SK-N-DZ (cell line): ENCODE measurements at places on chromosomes 6 and 20.

DNA sequence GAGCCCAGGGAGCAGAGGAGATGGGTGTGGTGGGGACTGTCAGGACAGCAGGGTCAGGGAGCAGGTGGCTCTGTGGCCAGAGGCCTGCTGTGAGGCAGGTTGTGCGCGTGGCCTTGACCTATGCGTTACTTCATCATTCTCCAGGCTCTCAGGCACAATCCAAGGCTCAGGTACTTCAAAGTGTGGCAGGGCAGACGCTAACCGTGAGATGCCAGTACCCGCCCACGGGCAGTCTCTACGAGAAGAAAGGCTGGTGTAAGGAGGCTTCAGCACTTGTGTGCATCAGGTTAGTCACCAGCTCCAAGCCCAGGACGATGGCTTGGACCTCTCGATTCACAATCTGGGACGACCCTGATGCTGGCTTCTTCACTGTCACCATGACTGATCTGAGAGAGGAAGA is 535 bp downstream of the NCR2 start:
- no peak for DNase-seq

- no peak for DNase-seq
Observed at GRCh38 chr6:11271228-11272020, 39.0 kb upstream of the NEDD9 start.

DNA sequence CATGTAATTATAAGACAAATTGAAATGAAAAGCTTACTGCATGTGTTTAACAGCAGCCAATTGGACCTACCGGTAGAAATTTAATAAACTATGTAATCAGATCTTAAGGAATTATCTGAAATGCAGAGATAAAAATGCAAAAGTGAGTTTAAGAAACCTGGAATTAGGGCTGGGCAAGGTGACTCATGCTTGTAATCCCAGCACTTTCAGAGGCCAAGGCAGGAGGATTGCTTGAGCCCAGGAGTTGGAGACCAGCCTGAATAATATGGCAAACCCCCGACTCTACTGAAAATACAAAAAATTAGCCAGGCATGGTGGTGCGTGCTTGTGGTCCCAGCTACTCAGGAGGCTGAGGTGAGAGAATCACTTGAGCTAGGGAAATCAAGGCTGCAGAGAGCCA is 74.1 kb downstream of the HFE start:
- DNase-seq, result no peak

GRCh38 chr6:99613409-99613704 is 6.7 kb downstream of the PRDM13 start:
- peak; percentile 62 for DNase-seq

DNA sequence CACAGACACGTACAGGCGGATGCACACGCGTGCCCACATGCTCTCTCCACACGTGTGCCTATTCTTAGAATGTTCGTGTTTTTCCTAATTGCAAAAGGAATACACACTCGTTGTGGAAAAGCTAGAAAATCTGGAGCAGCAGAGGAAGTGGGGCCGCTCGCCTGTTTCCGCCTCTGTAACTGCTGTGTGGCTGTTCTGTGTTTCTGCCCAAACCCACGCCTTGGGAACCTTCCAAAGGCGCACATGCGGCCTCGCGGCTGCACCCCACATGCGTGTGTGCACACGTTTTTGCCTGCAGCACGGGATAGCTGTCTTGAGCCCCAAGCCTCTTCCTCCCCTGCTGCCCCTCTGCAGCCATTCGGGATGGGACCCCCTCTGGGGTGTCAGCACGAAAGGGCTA is 12.2 kb downstream of the SLC17A9 start:
- DNase-seq, result no peak

DNA sequence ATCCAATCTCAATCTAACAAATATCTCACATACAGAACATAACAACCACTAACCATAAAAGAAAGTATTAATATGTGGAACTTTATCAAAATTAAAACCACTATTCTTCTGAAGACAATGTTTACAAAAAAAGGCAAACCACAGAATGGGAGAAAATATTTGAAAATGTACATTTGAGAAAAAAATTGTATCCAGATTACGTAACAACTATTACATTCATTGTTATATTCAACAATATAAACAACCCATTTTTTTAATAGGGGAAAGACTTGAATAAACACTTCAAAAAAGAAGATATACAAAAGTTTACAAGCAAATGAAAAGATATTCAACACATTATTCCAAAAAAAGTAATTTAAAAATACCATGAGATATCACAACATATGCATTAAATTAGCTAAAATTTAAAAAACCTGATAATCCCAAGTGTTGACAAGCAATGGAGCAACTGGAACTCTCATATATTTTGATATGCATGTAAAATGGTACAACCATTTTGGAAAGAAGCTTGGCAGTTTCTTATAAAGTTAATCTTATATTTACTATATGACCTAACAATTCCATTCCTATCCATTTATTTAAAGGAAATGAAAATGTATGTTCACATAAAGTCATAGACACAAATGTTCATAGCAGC is 124.3 kb upstream of the CDYL start:
- no peak for DNase-seq

- no peak for DNase-seq
Observed at GRCh38 chr6:163207431-163208383, 206.8 kb upstream of the QKI start.

GRCh38 chr20:57509665-57510237 is 15.2 kb downstream of the CTCFL start:
- peak; percentile 29 for DNase-seq

GRCh38 chr20:31236953-31237352 is 20.5 kb upstream of the DEFB115 start:
- no peak for DNase-seq

DNA sequence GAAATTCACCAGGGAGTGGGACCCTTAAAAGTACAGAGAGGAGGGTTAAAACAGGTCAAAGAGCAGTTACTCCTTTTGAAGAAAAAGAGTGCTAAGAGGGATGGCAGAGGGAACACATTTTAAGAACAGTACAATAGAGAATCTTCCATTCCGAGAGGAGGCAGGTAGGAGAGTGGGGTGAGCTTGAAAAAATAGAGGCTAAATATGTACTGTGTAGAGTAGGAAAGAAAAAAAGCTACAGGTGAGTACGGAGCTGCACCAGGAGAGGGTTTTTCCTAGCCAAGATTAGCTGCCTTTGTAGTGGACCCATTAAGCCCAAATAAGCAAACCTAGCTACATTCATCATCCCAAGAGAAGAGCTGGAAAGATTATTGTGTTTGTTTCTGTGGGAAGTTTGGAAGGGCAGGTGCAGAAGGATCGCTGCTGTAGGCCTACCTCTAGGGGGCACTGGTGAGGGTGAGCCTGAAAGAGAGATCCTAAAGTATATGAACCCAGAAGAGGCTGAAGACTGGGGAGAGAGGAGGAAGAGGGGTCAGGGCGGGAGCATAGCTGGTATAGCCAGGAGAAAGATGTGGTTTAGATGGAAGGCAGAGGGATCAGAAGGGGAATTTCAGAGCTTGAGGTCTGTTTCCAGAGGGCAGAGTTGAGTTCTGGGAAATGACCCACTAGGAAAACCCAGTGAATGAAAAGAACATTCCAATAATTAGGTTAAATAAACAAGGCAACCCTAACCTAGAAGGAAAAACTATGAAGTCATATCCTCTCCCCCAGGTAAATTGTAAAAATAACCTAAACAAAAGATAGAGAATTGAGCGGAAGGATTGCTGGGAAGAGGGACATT is 50.2 kb upstream of the HINT3 start:
- peak; percentile 15 for DNase-seq

DNA sequence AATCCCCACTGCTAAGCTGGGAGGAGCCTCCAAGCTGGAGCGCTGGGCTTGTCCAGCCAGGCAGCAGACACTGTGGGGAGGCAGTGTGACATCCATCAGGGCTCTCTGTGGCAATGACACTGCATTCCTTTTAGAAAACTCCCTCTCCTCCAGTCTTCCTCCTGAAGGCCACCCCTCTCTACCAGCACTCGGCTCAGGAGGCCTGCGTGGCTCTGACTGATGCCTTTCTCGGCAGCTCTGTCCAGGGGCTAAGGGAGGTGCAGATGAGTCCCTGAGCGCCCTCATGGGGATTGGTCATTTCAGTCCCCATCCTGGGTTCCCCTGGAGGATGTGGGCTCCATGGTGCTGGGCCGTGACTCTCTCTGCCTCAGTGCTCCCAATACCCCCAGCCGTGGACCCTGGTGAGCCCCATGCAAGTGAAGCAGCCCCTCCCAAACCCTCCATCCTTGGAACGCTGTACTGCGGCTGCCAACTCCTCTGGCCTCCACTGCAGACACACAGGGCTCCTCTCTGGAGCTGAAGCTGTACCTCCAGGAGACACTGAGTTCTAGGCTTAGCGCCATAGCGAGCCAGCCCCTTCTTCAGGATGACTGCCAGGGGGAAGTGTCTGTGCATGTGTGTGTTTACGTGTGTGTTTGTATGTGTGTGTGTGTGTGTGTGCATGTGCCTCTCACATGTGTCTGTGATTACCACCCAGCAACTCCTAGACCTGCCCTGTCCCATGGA is 209.6 kb downstream of the ERMARD start:
- DNase-seq, result no peak

- no peak for DNase-seq
Observed at GRCh38 chr6:167679122-167679736, 147.5 kb upstream of the AFDN start.

DNA sequence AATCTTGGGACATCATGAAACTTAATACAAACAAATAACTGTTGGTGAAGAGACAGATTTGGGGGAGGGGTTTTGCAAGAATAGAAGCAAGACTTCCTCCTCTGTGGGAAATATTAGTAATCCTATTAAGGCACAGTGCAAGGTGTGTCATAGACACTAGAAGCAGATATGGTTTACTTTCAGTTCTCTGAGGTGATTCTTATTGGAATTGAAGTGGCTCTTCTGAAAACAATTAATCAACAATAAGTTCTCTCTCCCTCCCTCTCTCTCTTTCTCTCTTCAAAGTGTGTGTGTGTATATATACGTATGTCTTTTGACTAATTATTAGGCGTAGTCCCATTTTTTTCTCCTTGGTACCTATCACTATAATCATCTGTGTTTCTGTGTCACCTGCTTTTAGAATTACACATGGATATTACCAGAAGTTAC is 99.8 kb downstream of the HIVEP2 start:
- DNase-seq, result no peak

DNA sequence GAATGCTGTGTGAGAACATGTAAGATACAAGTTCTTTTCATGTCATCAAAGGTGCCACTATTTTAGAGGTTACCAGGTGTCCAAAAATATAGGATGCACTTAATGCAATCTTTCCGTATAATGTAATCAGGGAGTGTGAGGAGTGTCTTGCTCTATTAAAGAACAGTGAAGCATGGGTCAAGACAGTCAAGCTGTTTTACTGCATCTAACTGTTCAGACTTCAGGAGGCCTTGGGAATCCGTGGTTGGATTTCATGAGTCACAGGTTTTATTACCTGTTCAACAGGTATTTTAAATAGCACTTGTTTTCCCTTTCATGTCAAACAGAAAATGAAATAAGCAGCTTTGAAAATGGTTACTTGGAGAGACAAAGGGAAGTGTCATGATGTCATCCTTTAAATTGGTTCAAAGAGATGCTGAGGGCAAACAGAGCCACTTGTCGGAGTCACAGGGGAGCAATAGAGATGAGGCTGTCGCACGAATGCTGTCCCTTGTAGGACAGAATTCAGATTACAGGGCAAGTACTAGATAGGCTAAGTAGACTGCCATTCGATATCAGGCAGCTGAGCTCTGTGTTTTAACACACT is 621.5 kb downstream of the QKI start:
- no peak for DNase-seq

- no peak for DNase-seq
Observed at GRCh38 chr6:10643201-10643651, 51.2 kb downstream of the C6orf52 start.

- no peak for DNase-seq
Observed at GRCh38 chr6:135888818-135889217, 37.3 kb downstream of the PDE7B start.

- DNase-seq, result no peak
Observed at GRCh38 chr6:52407467-52407866, 12.7 kb upstream of the EFHC1 start.

- DNase-seq, result no peak
Observed at GRCh38 chr6:91337967-91338366, 751.1 kb upstream of the MAP3K7 start.

DNA sequence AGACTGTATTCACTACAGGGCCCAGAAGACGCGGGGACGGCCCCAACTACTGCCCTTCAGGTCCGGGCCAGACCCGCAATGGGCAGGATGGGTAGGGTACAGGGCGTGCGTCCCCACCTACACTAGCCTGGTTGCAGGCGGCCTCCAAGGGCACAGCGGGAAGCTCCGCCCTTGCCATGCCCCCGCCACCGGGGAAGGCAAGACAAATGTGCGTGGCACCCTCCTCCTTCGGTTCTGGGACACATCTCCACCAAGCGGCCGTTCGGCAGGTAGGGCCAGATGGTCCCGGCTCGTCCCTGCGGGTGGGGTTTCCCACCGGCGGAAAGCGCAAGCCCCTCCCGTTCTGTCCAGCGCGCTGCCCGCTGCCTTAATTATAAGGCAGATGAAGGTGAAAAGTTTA is 5.6 kb downstream of the NXT1 start:
- no peak for DNase-seq

DNA sequence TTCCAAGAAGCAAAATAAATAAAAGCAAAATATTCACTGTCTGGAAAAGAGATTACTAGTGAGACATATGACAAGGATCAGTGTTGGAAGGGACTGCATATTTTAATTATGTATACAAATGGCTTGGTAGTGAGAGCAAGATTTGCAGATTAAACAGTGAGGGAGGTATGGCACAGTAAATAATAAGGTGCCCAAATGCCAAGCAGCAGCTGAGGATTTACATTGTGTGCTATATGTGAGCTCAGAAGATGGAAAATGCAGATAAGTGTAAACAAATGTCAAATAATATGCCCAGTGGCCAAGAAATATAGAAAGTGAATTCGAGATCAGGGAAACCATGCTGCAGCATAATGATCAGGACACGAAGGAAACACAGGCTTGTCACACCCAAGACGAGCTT is 173.8 kb upstream of the NRSN1 start:
- no peak for DNase-seq

DNA sequence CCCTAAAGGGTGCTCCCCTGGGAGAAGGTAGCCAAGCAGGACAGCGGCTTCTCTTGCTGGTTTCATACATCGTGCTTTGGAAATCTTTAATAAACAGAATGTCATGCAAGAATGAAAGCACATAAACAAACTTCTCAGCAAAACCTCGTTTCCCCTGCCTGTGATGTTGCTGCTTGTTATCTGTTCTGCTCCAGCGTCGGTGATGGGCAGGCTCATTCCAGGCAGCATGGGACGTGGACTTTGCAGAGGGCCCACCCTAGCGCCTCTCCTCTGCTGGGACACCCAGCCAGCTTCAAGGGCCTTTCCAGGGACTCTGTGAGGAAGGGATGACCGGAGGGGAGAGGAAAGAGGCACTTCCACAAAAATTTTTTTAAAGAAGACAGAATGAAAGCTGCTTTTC is 197.7 kb downstream of the QKI start:
- no peak for DNase-seq

GRCh38 chr20:46739431-46740213 is 30.2 kb downstream of the SLC2A10 start:
- no peak for DNase-seq

- DNase-seq, result no peak
Observed at GRCh38 chr6:36933102-36933501, 21.4 kb upstream of the PI16 start.

GRCh38 chr6:12749531-12750379 is 33.2 kb downstream of the PHACTR1 start:
- peak; percentile 59 for DNase-seq
